ENCODE measurements at places on chromosomes 4 and X.
A peak's percentile ranks its signal among the peaks of the same experiment; 100 is the strongest.

DNA sequence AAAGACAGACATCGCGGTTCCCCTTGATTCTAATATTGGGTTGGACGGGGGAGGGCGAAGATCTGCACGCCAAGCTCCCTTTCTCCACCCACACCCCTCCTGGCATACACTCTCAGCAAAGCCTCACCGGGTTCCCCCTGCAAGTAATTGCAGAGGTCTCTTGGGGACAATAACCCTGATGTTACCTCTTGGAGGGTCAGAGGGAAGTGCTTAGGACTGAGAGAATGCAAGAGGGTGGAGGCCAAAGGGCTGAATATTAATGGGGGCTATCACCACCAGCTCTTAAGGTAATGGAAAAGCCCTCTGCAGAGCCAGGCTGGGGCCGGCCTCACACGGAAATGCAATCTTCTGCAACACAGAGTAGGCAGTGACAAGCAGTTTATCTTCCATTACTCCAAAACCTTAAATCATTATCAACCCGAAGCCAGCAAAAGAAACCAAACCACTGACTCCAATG lies 344.1 kb upstream of the GATB start:
- ATAC-seq = no peak

DNA sequence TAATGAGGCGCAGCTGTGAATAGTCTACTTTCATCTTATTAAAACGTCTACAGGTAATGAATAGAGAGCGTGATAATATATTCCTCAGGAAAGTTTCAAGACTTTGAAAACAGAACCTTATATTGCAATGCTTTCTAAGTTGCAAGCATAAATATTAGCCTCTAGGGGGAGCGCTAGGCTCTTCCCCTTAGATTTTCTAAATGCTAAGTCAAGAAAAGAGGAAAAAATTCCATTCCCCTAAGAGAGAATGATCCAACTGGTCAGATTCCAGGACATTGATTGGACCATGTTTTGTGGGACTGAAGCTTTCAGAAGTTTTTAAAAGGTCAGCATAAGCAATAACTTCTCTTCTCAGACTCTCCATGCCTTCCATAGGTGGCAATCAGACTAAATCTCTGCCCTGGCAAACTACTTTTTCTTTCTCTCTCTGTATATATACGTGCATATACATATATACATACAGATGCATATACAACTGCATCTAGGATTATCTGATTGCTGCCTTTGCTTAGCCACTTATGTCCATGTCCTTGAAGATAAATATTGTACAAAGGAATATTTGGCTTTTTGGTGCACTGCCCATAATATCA lies 492.9 kb downstream of the INPP4B start:
- peak; percentile 34 for ATAC-seq

DNA sequence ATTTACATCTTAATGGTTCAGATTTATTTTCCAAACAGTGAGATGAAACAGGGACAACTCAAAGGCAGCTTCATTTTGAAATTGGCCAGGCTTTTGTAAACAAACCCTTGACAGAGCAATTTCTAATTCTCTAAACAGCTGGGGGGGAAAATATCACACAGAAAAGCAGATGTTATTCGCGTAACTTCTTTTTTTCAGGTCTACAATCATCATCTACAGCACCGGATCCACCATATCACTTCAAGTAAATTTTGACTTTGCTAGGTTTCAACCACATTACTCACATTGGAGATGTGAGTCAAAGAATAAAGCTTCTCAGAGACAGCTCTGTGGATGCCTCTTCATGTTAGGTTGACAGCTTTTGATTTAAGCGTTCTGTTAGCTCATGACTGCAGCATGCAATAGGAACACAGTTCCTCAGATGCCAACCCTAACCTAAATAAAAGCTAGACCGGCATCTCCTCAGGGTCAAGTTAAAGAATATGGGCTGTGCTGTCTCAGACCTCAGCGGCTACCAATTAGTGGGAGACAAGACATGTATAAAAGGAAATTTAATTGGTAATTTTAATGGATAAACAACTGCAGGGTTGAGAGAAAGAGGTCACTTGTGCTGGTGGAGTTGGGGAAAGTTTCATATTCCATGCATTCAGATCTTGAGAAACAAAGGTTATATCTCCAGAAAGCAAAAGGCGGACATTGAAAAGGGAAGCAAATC lies 26.8 kb downstream of the AMELX start:
- no peak for ATAC-seq

DNA sequence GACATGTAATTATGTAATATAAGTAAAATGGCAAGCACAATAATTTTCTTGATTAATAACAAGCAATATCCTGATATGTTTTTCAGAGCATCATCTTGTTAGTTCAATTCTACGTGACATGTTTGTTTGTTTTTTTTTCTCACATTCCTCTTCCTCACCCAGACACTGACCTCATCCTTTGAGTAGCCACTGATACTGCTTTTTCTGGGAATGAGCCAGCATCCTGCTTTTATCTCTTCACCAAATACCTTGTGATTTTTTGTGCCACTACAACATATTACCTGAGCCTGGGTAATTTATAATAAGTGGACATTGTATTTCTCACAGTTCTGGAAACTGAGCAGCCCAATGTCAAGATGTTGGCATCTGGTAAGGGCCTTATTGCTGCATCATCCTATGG lies 484.0 kb downstream of the NAF1 start:
- ATAC-seq = no peak

- ATAC-seq = no peak
Observed at GRCh38 chrX:149207518-149207917, 297.6 kb downstream of the IDS start.

- no peak for ATAC-seq
Observed at GRCh38 chr4:79883290-79883689, 189.7 kb downstream of the ANTXR2 start.

GRCh38 chrX:31931225-31931624 lies 859.4 kb upstream of the FTHL17 start:
- no peak for ATAC-seq

DNA sequence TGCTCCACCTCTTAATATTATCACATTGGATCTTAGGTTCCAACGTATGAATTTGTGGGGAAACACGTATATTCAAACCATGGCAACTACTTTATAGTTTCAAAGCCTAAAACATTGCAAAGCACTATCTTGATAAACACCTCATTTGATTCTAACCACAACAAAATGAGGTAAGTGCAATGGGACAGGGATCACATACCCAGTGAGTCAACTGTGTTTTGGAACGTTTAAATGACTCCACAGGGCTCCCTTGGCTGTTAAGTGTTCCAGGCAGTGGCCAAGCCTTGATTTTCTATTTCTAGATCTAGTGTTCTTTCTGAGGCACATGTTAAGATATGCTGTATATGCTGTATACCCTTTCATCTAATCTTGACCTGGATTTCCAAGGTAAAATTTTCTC lies 54.5 kb upstream of the C1QTNF7 start:
- ATAC-seq = peak; percentile 70

DNA sequence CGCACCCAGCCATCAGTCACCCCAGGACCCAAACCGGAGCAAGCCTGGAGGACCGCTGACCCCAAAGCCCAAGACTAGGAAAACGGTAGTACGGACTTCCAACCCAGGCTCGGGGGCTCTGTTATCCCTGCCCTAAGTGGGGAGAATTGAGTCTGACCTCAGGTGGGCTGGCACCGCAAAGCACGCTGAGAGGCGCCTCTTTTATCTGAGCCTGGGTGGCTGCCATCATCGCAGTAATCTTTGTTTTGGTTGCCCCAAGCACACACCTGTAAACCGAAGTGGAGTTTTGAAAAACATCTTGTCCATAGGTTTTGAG lies 894 bp upstream of the SH3RF1 start:
- ATAC-seq = no peak

Data from activated T-helper 17 cell treated with anti-CD3 and anti-CD28 coated beads, Interleukin-2, amount 50 U/mL, for 72 hours (primary cell).